Activated naive CD4-positive, alpha-beta T cell treated with anti-CD3 and anti-CD28 coated beads, Interleukin-2, amount 50 U/mL, for 72 hours (primary cell): ENCODE measurements at places on chromosomes 6 and 20. TPM values are rescaled to one million over a fixed set of nuclear protein-coding genes. Genes with fewer than 3 reads are reported as not detected.

The BTN1A1 gene
- total RNA-seq = not detected

The CST5 gene
- total RNA-seq = not detected

The POPDC3 gene
- total RNA-seq = not detected

The FAM217A gene
- total RNA-seq = not detected

The TTK gene
- 53.8 TPM for total RNA-seq

DNA sequence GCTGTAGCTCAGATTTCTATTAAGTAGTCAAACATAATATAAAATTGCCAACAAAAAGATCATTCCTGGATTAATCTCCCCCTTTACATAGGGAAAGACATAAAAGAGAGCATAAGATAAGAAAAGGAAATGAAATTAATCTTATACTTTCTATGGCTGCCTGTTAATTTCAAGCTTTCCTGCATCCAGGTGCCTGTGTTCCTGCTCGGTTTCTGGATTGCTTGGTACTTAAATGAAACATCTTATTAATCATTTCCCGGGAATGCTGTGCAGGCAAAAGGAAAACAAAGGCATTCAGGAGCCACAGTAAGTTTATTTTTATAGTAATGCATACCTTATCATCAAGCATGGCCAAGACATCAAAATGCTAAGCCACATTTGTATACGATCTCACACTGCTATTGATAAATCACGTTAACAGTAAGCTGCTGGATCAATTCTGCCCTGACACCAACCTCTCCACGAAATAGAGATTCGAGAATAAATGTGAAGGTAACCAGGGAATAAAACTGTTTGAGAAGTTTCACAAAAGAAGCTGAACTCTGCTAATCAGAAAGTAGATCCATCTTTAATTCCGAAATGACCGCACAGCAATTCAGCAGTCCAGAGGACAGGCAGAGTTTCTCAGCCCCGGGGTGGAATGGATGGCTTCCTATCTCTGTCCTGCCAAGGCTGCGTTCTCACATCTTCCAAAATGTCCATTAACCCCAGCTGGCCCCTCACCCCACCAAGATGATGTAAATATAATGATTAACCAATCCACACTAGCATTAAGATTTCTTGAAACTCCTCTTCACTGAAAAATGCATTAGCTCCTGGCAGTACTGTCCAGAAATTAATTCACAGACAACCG lies 32.6 kb upstream of the APCDD1L start:
- no peak for DNase-seq

GRCh38 chr6:53257001-53257400 lies 91.7 kb downstream of the ELOVL5 start:
- no peak for DNase-seq

- DNase-seq = no peak
These were observed 1.5 kb downstream of the HNF4A start for GRCh38 chr20:44357020-44357419.

DNA sequence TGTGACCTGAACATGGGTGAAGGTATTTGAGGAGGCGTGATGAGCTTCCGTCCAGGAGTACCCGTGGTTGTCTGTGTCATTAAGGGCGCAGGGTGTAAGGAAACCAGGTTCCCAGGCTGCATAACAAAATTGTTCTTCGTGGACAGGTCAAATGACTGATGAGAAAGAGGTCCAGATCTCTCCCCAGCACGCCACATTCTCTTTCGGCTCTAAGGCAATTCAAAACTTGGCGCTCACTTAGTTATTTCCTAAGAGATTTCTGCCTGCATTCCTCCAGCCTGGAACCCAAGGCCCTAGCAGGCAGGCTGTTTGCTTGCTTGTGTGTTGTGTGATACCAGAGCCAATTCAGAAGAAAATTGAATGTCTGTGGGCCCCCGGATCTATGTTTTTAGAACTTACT lies 139.9 kb downstream of the AGPAT4 start:
- DNase-seq = no peak

DNA sequence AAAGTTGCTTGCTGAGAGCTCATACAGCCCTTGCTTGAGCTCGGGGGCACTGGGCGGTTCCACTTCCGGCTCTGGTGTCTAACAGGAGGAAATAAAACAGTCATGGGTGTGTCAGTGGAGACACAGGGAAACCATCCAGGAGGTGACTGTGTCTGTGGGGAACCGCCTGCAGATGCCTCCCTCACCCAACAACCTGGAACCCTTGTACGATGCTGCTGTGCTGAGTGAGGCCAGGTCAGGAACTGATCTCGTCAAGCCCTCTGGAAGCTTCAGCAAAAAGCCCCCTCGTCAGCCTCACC lies 15.5 kb downstream of the TXNDC5 start:
- no peak for DNase-seq

GRCh38 chr6:33935439-33936080 lies 131.8 kb upstream of the MLN start:
- DNase-seq = no peak

DNA sequence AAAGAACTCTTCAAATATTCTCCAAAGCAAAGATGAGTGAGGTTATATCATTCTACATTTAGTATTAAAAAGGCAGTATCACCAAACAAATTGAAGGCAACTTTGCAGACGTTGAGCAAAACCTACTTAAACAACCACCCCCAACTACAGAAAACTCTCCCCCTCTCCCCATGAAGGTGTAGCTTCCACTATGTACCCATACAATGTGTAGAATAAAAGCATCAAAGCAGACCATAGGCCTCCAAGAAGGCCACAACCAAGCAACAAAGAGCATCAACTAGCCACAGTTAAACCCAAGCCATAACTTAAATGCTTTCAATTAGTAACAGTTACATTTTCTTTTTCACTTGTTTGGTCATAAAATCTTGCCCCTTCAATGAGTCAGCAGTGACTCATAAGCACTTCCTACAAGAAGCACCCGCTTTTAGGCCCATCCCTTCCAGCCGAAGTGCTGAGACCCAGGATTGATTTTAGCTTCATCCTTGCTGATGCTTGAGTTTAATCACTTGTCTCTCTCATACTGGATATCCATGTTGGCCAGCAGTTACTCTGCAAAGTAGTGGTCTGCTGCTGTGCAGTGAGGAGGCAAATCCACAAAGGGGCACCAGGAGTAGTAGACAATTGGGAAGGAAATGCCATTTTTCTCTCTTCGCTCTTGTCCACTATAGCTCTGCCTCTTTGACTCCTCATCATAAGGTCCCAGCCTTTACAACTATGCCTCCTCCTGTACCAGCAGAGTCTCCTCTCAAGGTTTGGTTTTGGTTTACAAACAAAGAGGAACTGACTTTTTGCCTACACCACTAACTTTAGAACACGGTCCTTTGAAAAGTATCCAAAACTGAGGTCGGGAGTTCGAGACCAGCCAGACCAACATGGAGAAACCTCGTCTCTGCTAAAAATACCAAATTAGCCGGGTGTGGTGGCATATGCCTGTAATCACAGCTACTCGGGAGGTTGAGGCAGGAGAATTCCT lies 8.4 kb upstream of the NUP153 start:
- peak; percentile 32 for DNase-seq

DNA sequence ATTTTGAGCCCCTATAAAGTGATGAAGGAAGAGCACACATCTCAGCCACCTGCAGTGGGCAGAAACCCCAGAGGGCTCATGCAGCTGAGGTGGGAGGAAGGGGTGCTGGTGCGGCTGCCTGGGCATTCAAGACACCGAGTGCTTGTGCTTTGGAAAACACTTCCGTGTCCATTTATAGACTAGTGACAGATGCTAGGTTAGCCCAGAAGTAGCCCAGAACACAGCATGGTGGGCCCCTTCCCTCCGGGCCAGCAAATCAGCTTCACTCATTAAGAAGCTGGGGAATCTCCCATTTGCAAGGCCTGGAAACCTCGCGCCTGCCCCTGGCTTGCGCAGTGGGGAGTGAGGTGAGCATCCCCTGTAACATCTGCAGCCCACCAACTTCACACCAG lies 12.9 kb downstream of the BEND3 start:
- DNase-seq = no peak

DNA sequence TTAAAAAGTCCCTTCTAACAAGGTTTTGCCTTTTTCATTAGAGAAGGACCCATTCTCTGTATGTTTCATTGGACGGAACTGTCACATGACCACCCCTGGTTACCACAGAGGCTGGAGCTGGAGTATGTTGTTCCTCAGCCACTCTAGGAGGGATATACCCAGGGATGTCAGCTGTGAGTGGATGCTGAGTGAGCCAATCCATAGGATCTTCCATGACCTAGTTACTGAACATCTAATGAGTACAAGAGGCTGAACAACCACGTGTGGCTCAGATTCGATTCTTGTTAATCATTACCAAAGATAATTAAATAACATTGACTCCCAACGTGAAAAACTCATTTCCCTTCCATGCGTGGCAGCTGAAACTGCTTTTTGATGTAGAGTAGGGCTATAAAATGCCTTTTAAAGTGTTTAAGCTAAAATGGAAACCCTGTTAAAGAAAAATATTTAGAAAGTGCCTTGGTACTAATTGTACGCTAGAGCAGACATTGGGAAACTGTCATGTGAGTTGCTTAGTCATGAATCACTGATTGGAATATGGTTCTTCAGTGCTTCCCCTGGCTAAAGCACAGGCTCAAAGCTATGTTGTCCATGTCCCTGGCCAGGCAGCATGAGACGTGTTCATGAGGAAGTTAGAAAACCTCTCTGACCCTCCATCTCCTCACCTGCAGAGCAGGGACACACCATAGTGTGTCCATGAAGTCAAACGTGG lies 256.1 kb downstream of the ZNF217 start:
- no peak for DNase-seq

- DNase-seq = no peak
These were observed 35.8 kb upstream of the ZNF217 start for GRCh38 chr20:53629436-53629835.

DNA sequence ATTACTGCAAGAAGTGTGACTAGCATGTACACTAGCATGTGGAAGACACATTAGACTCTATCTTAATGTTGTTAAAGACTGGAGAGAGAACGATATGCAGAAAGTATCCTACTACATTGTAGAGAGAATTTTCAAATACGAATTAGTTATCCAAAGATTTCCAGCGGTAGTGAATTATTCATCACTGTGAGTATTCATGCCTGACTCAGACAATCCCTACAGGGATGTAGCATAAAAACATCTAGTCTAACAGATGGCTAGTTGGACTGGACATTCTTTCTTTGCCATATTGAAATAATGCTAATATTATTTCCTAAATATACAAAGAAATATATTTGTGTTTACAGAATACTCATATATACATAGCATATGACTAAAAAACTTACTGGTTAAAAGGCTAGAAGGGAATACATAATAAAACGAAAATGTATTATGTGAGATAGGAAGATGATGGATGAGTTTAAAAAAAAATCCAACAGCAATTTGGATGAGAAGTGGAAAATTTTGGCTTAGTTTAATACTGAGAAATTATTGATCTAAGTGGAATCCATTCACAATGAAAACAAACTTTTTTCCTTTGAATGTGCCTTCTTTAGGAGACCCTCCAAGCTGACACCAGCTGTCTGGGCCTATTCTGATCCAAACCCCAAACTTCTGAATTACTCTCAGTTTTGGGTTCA lies 580.7 kb downstream of the RFPL4B start:
- DNase-seq = no peak

GRCh38 chr6:54188846-54189245 lies 77.6 kb downstream of the MLIP start:
- no peak for DNase-seq

DNA sequence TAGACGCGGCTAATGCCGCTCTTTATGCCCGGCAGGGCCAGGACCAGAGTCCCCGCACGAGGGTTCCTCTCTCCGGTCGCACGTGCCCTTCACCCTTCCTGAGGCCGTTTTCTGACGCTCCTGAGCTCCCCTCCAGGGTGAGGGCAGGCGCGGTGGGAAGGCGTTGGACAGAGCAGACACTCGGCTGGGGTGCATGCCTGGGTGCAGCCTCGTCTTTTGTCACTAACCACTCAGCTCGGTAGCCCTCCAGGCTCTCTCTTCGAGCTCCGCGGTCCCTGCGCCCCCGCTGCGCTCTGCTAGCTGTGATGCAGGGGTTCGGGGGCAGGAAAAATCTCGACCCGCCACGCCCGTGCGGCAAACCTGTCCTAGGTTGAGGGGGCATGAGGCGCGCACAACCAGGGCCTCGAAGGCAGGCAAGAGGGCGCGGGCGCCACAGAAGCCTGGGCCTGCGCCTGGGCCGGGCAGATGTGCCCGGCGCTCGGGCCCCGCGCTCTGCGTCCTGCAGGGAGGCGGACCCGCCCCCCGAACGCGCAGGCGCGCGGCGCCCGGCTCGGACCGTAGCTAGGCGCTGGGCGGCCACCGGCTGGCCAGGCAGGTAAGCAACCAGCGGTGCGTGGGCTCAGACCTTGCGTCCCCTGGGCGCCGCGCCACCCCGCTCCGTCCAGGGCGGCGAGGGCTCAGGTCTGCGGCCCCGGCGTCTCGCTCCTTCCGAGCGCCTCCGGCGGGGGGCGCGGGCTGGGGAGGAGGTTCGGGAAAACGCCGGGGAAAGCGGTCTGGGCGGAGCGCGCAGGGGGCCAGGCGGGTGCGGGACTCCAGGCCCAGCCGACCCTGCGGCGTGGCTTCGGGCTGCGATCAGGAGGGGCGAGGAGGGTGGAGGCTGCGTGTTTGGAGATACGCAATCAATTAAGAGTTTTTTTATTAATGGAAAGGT lies at the start of gene L3MBTL1:
Gene L3MBTL1 (plus strand): TSS at position 548 of the 931 bp plus-strand sequence. CDS start 5,807 bp downstream, outside the sequence.
- no peak for DNase-seq

- DNase-seq = no peak
These were observed 68.2 kb downstream of the NOX3 start for GRCh38 chr6:155387481-155387880.

DNA sequence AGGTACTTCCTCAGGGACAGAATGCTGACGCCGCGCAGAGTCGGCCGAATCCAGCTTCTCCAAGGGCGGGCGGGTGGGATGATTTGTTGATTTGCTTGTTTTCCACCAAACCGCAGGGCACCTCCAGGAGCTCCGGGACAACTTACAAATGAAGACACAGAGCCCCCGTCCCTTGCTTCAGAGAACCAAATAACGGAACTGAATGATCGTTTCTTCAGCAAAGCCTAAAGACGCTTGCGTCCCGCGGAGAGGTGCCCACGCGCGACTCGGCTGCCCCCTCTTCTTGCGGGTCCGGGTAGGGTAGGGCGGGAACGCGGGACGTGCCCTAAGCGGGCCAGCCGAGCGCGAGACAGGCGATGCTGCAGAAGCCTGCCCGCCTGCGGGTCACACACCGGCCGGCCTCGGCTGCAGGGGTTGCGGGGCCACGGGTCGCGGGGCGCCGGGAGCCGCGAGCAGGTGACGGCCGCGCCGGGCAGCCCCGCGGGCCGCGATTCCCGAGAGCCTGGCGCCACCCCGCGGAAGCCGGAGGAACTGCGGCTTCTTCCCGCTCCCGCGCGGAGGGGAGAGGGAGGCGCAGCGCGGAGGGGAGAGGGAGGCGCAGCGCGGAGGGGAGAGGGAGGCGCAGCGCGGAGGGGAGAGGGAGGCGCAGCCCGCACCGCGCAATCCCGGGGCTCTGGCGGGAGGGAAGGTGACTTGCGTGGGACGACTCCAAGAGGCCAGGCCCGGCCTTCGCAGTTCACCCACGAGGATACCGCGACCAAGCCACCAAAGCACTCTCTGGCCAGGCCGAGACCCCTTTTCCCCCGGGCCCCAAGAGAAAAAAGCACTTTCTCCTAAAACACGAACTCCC lies 7.7 kb upstream of the FOXF2 start:
- DNase-seq = no peak

GRCh38 chr20:53642196-53643030 lies 48.8 kb upstream of the ZNF217 start:
- no peak for DNase-seq

GRCh38 chr6:128202169-128202765 lies 301.4 kb upstream of the THEMIS start:
- DNase-seq = no peak
